HFF-Myc (cell line): ENCODE measurements at places on chromosomes 2 and 18.

DNA sequence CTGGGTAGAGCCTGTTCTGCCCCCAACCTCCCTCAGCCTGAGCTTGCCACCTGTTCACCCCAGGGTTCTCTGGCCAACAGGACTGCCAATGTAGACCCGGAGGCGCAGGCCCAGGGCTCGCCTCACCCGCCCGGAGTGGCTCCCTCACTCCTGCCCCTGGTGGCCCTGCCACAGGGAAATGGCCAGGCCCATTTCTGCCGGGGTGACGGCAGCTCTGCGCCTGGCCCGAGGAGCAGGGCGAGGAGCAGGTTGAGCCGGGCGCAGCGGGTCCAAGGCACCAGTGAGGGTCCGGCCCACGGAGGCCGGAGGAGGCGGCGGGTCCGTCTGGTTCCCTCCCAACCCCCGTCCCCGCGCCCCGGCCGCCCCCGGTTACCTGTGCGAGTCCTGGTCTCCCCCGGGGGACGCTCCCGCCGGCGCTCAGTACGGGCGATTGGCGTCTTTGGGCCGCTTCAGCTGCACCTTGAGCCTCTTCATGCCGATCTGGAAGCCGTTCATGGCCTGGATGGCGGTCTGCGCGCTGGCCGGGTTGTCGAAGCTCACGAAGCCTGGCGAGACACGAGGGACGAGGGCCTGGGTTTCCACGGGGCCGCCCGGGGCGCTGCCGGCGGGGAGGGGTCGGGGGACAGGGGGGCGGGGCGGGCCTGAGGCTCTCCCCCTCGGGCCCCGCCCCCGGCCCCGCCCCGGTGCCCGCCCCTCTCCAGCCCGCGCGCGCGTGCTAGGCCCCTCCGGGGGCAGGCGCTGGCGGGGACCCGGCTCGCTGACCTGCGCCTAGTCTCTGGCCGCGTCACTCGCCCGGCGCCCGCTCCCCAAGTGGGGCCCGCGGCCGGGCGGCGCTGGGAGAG is 312.0 kb downstream of the CELF4 start:
- no peak for DNase-seq

DNA sequence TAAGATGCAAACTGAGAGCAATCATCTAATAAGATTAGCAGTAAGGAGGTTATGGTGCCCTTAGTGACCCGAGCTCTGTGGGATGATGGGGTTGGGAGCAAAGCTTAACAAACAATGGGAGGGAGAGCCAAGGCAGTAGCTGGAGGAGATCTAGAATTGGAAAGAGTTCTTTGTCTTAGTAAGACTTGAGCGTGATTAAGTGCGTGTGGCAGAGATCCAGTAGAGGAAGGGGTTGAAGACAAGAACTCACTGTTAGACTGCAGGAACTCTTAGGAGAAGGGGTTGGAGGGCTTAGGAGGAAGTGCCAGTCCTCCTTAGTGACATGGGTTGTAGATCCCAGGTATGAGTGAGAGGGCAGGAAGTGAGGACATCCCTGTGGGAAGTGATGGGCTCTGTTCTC is 184.7 kb downstream of the GFPT1 start:
- no peak for DNase-seq

- DNase-seq = no peak
These were observed 356.3 kb upstream of the CDH20 start for GRCh38 chr18:60976976-60977375.

GRCh38 chr18:62369129-62369644 is 44.1 kb downstream of the TNFRSF11A start:
- no peak for DNase-seq

DNA sequence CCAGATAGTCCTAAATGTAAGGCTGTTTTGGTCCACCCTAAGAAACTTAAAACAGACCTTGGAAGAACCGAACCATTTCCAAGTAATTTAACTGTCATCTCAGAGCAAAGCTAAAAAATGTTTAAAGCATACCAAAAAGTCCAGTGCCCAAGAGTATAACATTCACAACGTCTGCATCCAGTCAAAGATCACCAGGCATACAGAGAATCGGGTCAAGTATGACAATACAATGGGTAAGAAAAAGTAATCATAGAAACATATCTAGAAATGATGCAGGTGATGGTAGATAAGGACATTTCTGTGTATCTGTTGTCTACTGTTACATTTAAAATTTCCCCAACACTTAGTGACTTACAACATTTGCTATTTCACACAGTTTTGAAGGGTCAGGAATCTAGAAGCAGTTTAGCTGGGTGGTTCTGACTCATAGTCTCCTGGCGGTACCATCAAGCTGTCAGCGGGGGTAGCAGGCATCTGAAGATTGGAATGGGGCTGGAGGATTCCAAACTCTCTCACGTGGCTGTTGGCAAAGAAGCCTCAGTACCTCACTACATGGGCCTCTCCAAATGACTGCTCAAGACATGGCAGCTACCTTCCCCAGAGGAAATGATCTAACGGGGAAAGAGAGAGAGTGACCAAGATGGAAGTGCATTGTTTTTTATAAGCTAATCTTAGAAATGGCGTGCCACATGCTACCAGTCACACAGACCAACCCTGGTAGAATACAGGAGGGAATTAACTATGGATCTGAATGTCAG is 36.6 kb upstream of the DYNC2LI1 start:
- DNase-seq = no peak

DNA sequence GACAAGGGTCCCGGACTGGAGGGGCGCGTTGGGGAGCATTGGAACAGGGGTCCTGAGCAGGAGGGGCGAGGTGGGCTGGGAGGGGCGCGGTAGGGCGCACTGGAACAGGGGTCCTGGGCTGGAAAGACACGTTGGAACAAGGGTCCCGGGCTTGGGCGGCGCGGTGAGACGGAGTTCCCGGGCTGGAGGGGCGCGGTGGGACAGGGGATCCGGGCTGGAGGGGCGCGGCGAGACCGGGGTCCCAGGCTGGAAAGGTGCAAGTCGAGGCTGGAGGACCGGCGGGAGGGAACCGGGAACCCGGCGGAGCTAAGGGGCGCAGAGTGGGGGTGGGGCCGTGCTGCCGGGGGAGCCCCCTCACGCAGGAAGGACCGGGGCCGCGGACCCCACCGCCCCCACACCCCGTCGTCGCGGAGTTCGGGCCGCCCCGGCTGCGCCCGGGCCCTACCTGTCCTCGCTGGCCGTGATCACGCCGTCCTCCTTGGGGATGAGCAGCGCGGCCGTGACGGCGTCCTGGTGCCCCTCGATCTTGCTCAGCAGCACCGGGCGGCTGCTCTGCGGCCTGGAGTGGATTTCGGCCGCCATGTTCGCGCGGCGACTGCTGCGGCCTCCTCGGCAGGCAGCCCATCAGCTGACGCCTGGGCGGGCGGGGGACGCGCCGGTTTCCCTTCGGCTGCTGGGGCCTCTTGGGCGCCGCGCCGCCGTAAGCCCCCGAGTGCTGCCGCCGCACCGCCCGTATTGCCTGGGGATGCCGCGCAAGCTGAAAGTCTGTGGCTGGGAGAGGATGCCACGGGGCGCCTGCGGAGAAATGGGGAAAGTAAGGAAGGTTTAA is at the start of gene WDFY1:
Gene WDFY1 (minus strand): TSS at position 633 of the 829 bp plus-strand sequence. CDS start 51 bp downstream, at position 582.
- no peak for DNase-seq

GRCh38 chr2:226483745-226484619 is 315.6 kb downstream of the IRS1 start:
- no peak for DNase-seq

- no peak for DNase-seq
These were observed 437.4 kb downstream of the MEIS1 start for GRCh38 chr2:66872081-66872985.

- no peak for DNase-seq
These were observed 365.9 kb downstream of the AKAIN1 start for GRCh38 chr18:4831127-4831526.

- DNase-seq = no peak
These were observed 374.6 kb downstream of the PTH2R start for GRCh38 chr2:208781166-208781565.

DNA sequence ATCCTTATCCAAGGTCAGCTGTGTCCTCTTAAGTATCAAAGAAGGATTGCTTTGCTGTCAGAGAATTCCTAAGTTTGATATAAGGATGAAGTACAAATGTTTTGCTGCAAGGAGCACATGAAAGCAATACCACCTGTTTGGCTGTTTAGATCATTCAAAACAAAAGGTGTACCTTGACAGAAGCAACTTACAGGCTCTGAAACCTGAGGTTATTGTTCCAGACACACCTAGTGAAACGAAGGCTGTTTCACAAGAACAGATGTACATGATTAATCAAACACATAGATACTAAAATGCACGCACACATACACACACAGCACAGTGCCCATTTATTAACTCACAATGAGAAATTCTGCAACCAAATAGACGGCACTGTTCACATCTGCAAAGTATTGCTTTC is 166.2 kb downstream of the RBM43 start:
- no peak for DNase-seq

DNA sequence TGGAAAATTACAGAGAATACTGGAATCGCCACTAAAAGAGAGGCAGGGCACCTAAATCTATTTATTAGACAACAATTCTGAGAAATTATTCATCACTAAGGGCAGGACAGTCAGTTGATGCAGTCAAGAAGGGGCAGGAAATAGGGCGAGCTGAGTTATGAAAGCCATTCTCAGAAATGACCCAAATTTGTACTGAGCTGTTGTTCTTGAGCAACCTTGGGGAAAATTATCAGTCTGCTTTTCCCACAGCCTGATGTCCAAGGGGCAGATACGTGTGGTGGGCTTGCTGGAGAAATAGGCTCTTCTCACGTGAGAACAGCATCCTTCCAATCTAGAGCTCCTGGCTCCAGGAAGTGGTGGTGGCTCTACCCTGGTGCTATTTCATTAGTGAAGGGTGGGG is 38.6 kb downstream of the STON1 start:
- DNase-seq = no peak

- no peak for DNase-seq
These were observed 235.2 kb downstream of the GCA start for GRCh38 chr2:162579169-162579568.

DNA sequence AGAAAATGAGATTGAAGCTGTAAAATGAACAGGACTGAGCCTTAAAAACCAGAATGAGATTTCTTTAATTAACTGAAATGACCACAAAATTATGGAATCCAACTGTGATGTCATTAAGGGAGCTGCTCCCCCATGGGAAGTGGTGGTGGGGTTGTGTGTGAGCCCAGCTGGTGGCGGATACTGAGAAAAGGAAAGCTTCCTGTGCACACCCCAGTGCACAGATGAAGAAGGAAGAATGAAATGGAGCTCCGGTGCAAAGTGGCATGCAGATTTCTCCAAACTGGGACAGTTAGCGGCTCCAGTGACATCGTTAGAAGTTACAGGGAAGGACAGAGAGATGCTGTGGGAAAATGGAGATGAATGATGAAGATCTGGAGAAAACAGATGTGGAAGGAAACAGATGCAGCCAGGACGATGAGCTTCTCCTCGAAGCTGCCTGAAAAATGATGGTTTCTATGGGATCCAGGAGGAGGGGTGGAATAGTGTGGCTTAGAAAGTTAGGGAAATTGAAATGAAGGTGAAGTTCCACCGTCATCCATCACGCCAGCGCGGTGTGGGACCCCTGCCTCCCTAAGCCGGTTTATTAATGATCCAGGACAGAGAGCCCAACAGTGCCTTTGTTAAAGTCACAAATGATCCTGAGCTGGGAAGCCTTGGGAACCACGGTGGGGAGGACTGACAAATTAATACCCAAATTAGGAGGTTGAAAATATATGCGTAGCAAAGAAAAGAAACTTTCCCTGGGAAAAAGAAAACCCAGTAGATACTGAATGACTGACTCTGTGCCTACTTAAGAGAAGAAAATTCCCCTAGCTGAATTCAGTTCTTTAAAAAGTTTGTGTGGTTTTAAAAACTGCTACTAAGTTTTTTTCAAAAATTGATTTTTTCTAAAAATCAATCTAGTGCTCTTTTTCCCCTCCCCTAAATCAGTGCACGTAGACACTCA is 77.2 kb downstream of the TSN start:
- no peak for DNase-seq

- no peak for DNase-seq
These were observed 494 bp downstream of the ANKZF1 start for GRCh38 chr2:219230059-219230540.

DNA sequence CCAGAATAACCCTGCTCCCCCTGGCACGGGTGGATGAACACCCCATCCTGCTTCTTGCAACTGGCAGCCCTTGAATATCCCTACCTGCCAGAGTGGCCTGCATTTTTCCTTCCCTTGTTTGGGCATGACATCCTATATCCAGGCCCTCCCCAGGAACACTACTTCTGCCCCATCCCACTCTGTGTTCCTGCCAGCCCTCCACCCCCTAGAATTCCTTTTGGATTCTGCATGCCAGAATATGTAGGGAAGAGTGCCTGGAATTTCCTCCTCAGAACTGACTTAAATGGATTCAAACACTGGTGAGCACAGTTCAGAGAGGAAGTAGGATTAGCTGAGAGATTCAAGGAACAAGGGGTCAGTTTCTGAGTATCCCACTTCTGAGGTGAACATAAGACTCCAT is 123.5 kb upstream of the PELI1 start:
- no peak for DNase-seq

- DNase-seq = no peak
These were observed 1515.6 kb upstream of the NXPH2 start for GRCh38 chr2:140295767-140296166.

DNA sequence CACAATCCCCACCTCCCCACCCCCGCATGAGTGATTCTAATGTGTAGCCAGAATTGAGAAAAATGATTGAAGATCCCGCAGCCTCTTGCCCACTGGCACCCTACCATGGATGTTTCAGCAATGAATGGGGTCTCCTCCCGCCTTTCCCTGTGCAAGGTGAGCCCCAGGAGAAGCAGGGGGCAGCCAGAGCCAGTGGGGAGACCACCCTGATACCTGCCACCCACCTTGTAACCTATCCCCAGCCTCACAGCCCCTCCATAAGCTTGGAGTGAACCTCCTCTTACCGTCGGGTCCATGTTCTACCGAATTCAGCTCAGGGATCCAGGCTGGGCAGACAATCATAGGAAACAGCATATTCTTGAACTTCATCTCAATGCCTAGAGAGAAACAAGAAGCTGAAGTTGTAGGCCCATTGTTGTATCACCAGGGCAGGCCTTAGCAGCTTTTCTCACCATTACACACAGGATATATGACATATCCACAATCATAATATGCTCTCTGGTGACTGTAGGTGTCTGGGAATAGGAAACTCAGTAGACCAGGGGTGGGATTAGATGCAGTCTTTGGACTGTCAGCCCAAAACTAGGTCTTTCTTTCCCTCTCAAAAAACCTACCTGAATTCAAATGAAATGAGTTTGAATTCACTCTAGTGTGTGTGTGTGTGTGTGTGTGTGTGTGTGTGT is 30.9 kb downstream of the XDH start:
- DNase-seq = no peak
